Stimulated activated CD4-positive, alpha-beta T cell treated with anti-CD3 and anti-CD28 coated beads, Interleukin-4, amount 100 ng/mL, for 4 hours (primary cell): ENCODE measurements at places on chromosomes 1 and 21.
A peak's percentile ranks its signal among the peaks of the same experiment; 100 is the strongest.

GRCh38 chr1:20100632-20101355, 18.5 kb downstream of the PLA2G2D start:
- DNase-seq: peak; percentile 22

DNA sequence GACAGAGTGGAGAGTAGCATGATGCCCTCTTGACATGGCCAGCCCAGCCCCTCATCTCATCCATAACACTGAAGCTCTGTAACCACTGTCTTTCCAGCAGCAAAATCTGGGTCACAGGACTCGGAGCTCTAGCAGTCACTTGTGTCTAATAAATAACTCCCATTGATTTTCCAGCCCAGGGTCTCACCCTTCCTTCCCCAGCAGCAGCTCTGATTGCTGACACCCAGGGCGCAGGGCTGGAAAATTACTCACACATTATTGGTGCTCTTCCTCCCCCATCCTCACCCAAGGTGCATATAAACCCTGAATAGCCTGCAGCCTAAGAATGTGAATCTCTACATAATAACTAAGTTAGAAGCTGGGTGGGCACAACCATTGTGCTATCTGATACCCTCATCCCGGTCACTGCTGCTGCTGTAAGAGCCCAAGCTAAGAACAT, 21.1 kb upstream of the OR10J5 start:
- DNase-seq: no peak

GRCh38 chr1:81420760-81421159, 380.0 kb upstream of the ADGRL2 start:
- DNase-seq: no peak

DNA sequence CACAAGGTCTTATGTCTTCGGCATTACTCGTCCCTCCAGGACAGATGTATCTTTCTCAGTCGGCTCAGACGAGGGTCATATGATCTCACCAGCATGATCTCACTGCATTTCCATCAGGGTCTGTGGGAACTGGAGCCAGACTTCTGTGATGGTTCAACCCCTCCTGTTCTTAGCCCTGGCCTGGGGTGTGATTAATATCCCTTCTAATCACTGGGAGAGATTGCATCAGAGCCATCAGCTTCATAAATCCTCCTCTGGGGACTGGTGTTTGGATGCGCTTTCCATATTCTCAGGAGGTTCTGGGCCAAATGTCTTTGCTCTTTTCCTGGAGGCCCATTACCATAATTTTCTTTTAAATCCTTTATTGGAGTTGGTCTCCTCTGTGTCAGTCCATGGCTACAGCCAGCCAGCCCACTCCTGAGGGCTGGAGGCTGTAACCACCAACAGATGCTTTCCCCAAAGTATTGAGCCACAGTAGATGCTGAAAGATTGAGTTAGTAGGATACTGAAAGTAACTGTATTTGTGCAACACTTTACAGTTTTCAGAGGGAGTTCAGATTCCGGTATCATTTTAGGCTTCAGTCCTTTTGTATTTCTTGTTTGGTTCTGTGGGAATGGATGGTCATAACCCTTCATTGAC, 20.0 kb downstream of the CACNA1E start:
- DNase-seq: no peak
